Peyer's patch (tissue), 4 donors: ENCODE measurements at places on chromosomes 2 and 18. TPM values are rescaled to one million over a fixed set of nuclear protein-coding genes. Genes with fewer than 3 reads are reported as not detected.

GRCh38 chr2:7407001-7407400 lies 489.8 kb downstream of the RNF144A start:
- no peak for DNase-seq

GRCh38 chr2:33077311-33077710 lies 130.6 kb downstream of the LTBP1 start:
- DNase-seq = no peak

GRCh38 chr2:167353605-167354280 lies 465.5 kb downstream of the XIRP2 start:
- no peak for DNase-seq

The CSRNP3 gene
- total RNA-seq = 5.8 TPM

The HNMT gene
- total RNA-seq = 21.2 TPM
